HL-60 (cell line): ENCODE measurements at places on chromosomes 6 and 20.

GRCh38 chr6:33996120-33996475, 149.8 kb downstream of the GRM4 start:
- DNase-seq = no peak

DNA sequence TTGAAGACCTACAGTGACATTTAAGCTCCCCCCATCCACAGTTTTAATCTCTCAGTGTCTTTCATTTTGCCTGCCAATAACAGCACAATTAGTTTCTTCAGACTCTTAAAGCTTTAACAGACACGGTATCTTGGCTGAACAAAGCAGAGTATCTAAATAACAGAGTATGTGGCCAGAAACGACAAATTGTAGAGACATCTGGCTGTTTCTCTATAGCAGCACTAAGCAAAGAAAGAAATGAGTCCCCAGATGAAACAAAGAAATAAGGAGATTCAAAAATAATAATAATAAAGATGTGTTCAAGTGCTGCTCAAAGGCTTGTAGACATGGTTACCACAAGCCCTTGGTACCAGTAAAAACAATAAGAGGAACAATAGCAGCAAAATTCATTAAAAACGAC, 97.8 kb upstream of the HDAC2 start:
- DNase-seq = no peak

GRCh38 chr20:49219924-49220831, 962 bp downstream of the DDX27 start:
- no peak for DNase-seq

DNA sequence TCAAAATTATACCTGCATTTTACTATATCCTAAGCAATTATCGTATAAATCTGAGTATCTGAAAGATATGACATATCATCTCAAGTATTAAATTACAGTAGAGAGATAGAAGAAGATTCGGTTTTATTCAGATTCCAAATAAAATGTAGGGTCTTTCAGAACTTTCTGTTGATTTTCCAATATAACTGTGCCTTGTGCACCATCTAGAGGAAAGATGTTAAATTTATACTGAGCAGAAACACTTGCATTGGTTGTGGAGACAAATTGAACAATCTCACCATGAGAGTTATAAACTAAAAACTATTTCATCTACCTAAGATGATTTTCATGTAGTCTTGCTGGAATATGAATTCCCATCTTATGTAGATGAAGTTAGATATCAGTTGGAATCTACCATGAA, 26.8 kb upstream of the HSF2 start:
- no peak for DNase-seq

DNA sequence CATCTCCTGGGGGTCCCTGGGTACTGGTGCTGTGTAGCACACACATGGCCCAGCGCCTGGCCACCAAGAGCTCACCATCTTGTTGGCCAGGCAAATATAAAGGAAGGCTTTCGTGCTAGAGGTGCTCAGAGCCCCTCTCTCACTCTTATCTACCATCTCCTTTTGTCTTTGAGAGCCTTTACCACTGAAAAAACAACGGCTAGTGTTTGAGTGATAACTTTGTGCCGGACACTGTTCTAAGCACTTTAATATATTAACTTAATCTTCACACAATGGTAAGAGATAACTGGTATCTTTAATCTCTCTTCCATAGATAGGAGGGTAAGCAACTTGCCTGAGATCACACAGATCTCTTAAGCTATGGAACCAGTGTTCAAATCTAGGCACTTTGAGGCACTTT, 21.5 kb upstream of the ARHGAP18 start:
- DNase-seq = no peak

- DNase-seq = no peak
These were observed 72.4 kb upstream of the TBC1D7 start for GRCh38 chr6:13400772-13401171.

GRCh38 chr6:9554806-9555205, 860.1 kb downstream of the TFAP2A start:
- DNase-seq = no peak

- DNase-seq = no peak
These were observed 19.0 kb upstream of the AFDN start for GRCh38 chr6:167807756-167808155.
